SJSA1 (cell line): ENCODE measurements at places on chromosomes 2 and 18. TPM values are rescaled to one million over a fixed set of nuclear protein-coding genes. Genes with fewer than 3 reads are reported as not detected.
A peak's percentile ranks its signal among the peaks of the same experiment; 100 is the strongest.

The FAM117B gene
- total RNA-seq: 0.13 and 0.26 TPM in 2 replicates

The VIT gene
- 0.31 and 1.1 TPM in 2 replicates for total RNA-seq

The EXOC6B gene
- 11.2 and 26.5 TPM in 2 replicates for total RNA-seq

The AQP12B gene
- not detected in 2 replicates for total RNA-seq

The MCFD2 gene
- 95.7 and 97.6 TPM in 2 replicates for total RNA-seq

The AMER3 gene
- not detected in 2 replicates for total RNA-seq

The TUBB8B gene
- 1.1 and 3.9 TPM in 2 replicates for total RNA-seq

The NOSTRIN gene
- total RNA-seq: not detected in 2 replicates

The MREG gene
- total RNA-seq: 0.22 and 1.9 TPM in 2 replicates

The KIF1A gene
- not detected in 2 replicates for total RNA-seq

The SNED1 gene
- 18.3 and 24.9 TPM in 2 replicates for total RNA-seq

DNA sequence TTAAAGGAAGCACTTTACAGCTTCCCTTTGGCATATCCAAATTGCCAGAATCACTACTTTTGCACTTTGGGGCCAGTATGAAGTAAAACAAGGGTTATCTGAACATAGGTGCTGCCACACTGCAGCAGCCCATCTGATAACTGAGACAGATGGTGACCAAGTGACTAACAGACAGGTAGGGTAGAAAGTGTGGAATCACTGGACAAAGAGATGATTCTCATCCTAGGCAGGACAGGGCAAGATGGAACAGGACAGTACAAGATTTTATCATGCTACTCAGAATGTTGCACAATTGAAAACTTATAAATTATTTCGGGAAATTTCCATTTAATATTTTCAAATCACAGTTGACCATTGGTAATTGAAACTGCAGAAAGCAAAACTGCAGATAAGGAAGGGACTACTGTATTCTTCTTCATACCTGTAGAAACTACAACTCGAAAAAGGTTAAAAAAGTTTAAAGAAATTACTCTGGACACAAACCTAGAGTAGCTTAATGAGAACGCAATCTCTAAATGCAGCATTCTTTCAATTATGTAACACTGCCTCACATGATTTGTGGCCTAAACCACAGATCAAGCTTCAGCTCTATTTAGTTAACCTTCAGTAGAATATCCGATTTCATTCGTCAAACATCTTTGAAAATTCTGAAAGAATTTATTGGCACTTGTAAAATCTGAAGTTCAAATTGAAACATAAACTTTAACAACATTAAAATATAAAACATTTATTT is 31.4 kb downstream of the HEATR5B start:
- no peak for DNase-seq
- no peaks in the 10 kb centered on the region for H3K4me1 ChIP-seq
- no peak overlapping the region for H3K4me3 ChIP-seq
- H3K36me3 ChIP-seq: peaks cover 38% of the 10 kb centered on the region
- H3K27ac ChIP-seq: no peak overlapping the region

- no peak for DNase-seq
- H3K27ac ChIP-seq: no peak overlapping the region
- H3K36me3 ChIP-seq: peaks cover 4% of the 10 kb centered on the region
- H3K27me3 ChIP-seq: no peaks in the 10 kb centered on the region
- H3K4me1 ChIP-seq: peaks cover 36% of the 10 kb centered on the region
Observed at GRCh38 chr2:144520756-144521487, 1.0 kb upstream of the ZEB2 start.

GRCh38 chr2:168524005-168524404 is 67.9 kb downstream of the CERS6 start:
- peaks cover 38% of the 10 kb centered on the region for H3K4me1 ChIP-seq
- H3K27ac ChIP-seq: no peak overlapping the region
- no peaks in the 10 kb centered on the region for H3K36me3 ChIP-seq
- no peaks in the 10 kb centered on the region for H3K27me3 ChIP-seq

- no peak overlapping the region for H3K4me3 ChIP-seq
- no peaks in the 10 kb centered on the region for H3K36me3 ChIP-seq
- no peaks in the 10 kb centered on the region for H3K4me1 ChIP-seq
- DNase-seq: no peak
Observed at GRCh38 chr2:129008881-129009554, 690.4 kb upstream of the HS6ST1 start.

GRCh38 chr2:218983934-218984238 is 1.1 kb downstream of the FEV start:
- peaks cover 7% of the 10 kb centered on the region for H3K4me1 ChIP-seq
- H3K27ac ChIP-seq: no peak overlapping the region
- H3K4me3 ChIP-seq: no peak overlapping the region
- H3K27me3 ChIP-seq: peaks cover 84% of the 10 kb centered on the region
- DNase-seq: no peak
- no peaks in the 10 kb centered on the region for H3K36me3 ChIP-seq

GRCh38 chr2:34107811-34108210 is 508.7 kb upstream of the FAM98A start:
- H3K27ac ChIP-seq: no peak overlapping the region
- no peaks in the 10 kb centered on the region for H3K36me3 ChIP-seq
- H3K4me1 ChIP-seq: peaks cover 38% of the 10 kb centered on the region
- H3K27me3 ChIP-seq: no peaks in the 10 kb centered on the region

DNA sequence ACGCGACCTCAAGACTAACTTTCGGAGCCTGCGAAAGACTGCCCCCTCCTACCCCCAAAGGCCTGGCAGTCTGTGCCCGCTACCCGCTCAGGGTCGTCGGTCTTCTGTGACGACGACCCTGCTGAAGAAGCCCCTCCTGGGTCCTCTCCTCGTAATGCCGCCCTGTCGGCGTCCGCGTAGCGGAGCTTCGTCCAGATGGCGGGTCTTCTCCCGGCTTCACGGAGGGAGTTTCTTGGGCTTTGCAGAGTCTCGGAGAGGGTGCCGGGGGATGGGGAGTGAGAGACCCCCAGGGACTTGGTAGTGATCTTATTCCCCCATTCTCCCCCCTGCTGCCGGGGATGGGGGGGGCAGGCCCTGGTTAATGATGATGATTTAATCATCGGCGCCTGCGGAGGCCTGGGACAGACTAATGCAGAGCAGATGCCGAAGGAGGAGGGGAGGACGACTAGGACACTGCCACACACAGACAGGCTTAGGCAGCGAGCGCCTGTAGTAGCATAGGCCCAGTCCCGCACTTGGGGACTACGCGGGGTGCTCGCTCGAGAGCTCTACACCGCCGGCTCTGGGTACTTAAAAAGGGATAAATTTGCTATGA is 528 bp upstream of the PCGF1 start:
- peaks cover 31% of the 10 kb centered on the region for H3K36me3 ChIP-seq
- H3K4me3 ChIP-seq: peak overlapping the region; percentile 96
- DNase-seq: peak; percentile 36
- H3K27me3 ChIP-seq: peaks cover 16% of the 10 kb centered on the region
- peaks cover 37% of the 10 kb centered on the region for H3K4me1 ChIP-seq
- peak overlapping the region; percentile 98 for H3K27ac ChIP-seq

DNA sequence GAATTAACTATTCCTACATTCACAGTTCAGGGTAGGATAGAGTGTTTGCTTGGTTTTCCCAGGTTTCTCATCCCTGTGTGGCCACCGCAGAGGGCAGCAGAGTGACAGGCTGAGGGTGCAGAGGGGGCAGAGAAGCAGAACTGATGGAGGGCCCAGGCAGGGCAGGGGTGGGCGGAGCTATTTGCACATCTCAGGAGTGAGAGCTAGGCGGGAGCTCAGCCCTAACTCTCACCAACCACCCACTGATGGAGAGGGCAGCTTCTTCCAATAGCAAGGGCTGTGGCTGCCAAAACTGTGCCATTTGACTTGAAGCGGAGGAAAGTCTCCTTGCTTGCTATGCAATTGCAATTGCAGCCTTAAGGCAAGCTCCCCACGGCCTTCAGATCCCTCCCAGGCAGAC is 12.0 kb upstream of the DARS1 start:
- no peak overlapping the region for H3K4me3 ChIP-seq
- peaks cover 13% of the 10 kb centered on the region for H3K4me1 ChIP-seq
- peak; percentile 44 for DNase-seq
- no peaks in the 10 kb centered on the region for H3K27me3 ChIP-seq
- no peaks in the 10 kb centered on the region for H3K36me3 ChIP-seq

DNA sequence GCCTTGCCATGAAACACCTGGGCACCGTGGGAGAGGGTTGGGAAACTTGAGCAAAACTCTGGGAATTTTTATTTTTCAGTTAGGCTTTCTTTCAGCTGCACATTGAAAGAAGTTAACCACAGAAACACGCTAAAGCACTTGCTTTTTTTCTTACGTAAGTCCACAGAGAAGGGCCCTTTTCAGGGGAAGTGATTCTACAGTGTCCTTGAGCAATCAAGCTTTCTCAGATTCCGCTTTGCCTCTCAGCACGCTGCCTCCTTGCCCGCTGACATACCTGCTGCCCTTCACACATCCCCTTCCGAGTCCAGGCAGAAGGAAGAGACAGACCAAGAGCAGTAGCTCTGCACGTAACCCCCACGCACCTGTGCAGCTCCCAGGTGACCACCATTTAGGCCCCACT is 135.5 kb upstream of the MYT1L start:
- H3K4me3 ChIP-seq: no peak overlapping the region
- H3K27ac ChIP-seq: no peak overlapping the region
- no peaks in the 10 kb centered on the region for H3K36me3 ChIP-seq
- H3K27me3 ChIP-seq: no peaks in the 10 kb centered on the region
- no peaks in the 10 kb centered on the region for H3K4me1 ChIP-seq
- DNase-seq: no peak

DNA sequence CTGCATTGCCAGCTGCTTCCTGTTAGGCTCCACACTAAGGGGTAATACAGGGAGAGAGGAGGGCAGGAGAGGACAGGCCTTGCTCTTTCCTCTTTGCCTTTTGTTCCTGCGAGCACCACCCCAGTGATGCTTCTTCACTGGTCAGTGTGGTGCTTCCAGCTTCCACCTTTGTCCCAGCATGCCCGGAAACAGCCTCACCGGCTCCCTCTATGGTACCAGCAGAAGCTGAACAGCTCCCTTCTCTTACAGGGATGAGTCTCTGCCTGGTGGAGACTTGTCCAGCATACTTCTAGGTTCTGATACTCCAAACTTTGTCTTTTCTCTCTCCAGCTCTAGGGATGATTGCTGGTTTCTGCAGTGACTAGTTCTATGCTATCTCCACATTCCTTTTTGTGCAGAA is 413.3 kb downstream of the TSN start:
- no peak overlapping the region for H3K4me3 ChIP-seq
- no peak overlapping the region for H3K27ac ChIP-seq
- H3K27me3 ChIP-seq: 0 out of 2 replicates have a peak, but pooled peaks cover 3% of the 10 kb centered on the region

GRCh38 chr2:136116151-136116812 is 1.7 kb downstream of the CXCR4 start:
- peak overlapping the region; percentile 38 for H3K4me3 ChIP-seq
- peak; percentile 52 for DNase-seq
- no peak overlapping the region for H3K27ac ChIP-seq
- peaks cover 59% of the 10 kb centered on the region for H3K27me3 ChIP-seq

- H3K4me3 ChIP-seq: peak overlapping the region; percentile 86
- H3K4me1 ChIP-seq: peaks cover 24% of the 10 kb centered on the region
- no peaks in the 10 kb centered on the region for H3K27me3 ChIP-seq
- H3K36me3 ChIP-seq: peaks cover 19% of the 10 kb centered on the region
- DNase-seq: no peak
- H3K27ac ChIP-seq: peak overlapping the region; percentile 91
Observed at GRCh38 chr2:158458617-158458920, 1.8 kb downstream of the PKP4 start.

DNA sequence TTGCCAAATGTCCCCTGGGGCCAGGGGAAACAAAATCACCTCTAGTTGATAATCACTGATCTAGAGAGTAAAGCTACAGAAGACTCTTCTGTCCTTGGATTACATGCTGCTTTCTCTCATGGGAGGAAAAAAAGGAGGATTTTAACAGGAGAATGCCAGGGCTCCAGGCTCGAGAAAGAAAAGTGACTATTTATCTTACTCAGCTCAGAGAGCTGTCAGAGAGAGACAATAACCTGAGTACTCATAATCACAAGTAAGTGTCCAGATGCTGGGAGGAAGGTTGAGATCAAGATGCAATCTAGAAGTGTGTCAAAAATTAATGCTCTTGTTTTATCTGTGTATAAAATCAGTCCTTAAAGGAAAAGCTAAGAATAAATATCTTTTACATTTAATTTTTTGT is 133.3 kb downstream of the PTRHD1 start:
- H3K27me3 ChIP-seq: no peaks in the 10 kb centered on the region
- H3K36me3 ChIP-seq: no peaks in the 10 kb centered on the region
- no peaks in the 10 kb centered on the region for H3K4me1 ChIP-seq

GRCh38 chr2:67733517-67733916 is 329.3 kb downstream of the C1D start:
- H3K36me3 ChIP-seq: no peaks in the 10 kb centered on the region
- H3K27ac ChIP-seq: no peak overlapping the region
- no peak overlapping the region for H3K4me3 ChIP-seq
- H3K4me1 ChIP-seq: no peaks in the 10 kb centered on the region

GRCh38 chr2:30272761-30273573 is 41.6 kb downstream of the LBH start:
- no peak overlapping the region for H3K4me3 ChIP-seq
- peak; percentile 89 for DNase-seq
- H3K36me3 ChIP-seq: no peaks in the 10 kb centered on the region
- H3K4me1 ChIP-seq: peaks cover 47% of the 10 kb centered on the region

- no peak overlapping the region for H3K27ac ChIP-seq
- H3K4me1 ChIP-seq: no peaks in the 10 kb centered on the region
- H3K4me3 ChIP-seq: no peak overlapping the region
Observed at GRCh38 chr2:86143307-86143706, 37.3 kb downstream of the PTCD3 start.
